ENCODE measurements at places on chromosomes 2 and 18. TPM values are rescaled to one million over a fixed set of nuclear protein-coding genes. Genes with fewer than 3 reads are reported as not detected.

The APOB gene
- not detected for total RNA-seq

The SELENOI gene
- total RNA-seq = 14.6 TPM

The KLF11 gene
- total RNA-seq = 17.2 TPM

The COL6A3 gene
- 1,372 TPM for total RNA-seq

The ABCG5 gene
- not detected for total RNA-seq

The NT5C1B gene
- not detected for total RNA-seq

The UGT1A3 gene
- total RNA-seq = not detected

The C2orf72 gene
- total RNA-seq = not detected

The TRAK2 gene
- total RNA-seq = 74.7 TPM

The FAM237A gene
- not detected for total RNA-seq

The CHPF gene
- total RNA-seq = 271 TPM

The ZEB2 gene
- 129 TPM for total RNA-seq

The RNU2-63P gene
- not detected for total RNA-seq

The APLF gene
- total RNA-seq = 6.8 TPM

The QPCT gene
- total RNA-seq = 1.7 TPM

The SULT1C4 gene
- total RNA-seq = 0.33 TPM

Measured in fibroblast of the aortic adventitia (primary cell).